ENCODE measurements at places on chromosomes 2 and 18.

DNA sequence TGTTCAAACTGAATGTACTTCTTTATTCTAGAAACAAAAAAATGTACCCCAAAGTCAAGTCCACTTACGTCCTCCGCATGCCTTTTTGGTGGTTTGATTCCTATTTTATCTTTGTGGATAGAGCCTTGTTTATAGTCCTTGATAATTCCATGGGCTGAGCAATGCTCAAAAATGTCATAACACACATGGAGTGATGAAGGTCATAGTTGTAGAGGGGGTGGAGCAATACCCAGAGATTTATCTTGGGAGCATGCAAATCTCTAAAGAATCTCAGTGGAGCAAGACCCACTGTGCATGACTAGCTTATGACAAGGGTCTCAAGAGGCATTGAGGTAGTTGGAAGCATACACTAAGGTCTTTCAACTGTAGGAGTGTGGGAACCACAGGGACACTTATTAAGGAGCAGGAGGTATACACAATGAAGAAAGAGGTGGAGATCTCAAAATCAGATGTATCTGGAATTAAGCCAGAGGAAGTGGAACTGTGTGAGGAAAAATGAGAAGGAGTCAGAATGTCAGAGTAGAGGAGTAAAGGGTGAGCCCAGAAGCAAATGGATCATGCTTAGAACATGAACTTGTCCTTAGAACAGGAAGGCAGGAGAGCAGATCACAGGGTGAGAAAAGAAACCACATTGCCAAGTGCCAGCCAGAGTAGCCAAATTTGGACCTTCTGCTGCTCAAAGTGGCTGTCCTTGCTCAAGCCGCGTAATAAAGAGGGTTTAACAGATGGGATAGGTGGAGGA is 68.1 kb upstream of the STK39 start:
- DNase-seq, result no peak

DNA sequence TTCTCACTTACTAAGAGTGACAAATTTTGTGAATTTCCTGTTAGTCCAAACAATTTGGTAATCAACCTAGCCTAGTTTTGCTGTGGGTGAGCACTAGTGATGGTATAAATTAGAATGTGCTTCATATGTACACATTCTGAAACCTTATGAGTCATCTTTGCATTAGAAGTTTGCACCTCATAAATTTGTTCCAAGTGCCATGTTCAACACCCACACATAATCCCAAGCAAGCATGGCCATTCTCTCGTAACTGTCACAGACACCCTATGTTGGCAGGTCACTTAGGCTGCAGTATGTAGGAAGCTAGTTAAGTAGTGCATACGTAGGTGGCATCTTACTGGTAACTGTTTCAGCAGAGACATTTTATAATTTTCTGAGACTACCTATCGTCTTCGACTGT is 46.9 kb downstream of the NAB1 start:
- DNase-seq, result no peak

- DNase-seq, result no peak
These were observed 25.5 kb downstream of the ZC3H8 start for GRCh38 chr2:112229348-112229747.

DNA sequence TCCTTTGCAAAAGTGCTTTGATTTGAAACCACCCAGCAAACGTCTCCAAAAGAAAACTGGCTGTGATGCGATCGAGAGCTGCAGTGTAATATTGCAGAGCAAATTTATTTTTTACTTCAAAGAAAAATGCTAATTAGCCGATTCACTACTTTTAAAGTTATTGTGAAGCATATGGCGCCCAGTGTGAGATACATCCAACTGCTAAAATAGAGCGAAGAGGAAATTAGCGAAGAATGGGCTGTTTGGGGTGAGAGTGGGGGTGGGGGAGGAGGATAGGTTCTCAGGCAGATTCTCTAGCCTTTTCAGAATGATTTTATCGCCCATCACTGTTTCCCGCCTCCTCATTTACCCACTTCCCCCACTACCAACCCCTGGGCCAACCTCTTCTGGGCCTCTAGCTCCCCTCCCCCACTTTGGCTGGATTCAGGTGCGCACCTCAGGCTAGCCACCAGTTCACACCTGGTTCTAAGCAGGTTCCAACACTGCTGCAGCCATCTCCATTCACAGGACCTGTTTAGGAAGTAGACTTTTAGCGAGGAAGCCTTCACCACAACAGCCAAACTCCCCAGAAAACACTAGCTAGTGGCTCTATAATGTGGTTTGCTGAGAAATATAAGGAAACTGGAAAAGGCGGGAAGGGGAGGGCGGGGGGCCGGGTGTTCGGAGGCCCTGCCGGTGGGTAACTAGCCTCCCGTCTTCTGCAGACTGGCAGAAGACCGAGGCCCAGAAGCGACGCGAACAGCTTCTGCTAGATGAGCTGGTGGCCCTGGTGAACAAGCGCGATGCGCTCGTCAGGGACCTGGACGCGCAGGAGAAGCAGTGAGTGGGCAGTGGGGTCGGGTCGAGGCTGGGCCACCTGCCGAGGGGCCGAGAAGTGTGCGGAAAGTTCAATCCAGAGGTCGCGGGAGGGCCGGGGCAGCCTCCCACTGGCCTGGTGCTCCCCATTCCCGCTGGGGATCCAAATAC is 6.0 kb upstream of the OTX1 start:
- DNase-seq, result no peak

Data from activated gamma-delta T cell treated with anti-CD3 and anti-CD28 coated beads, Interleukin-2, amount 50 U/mL, for 16 hours (primary cell).